ENCODE measurements at places on chromosomes 12 and 14. TPM values are rescaled to one million over a fixed set of nuclear protein-coding genes. Genes with fewer than 3 reads are reported as not detected.
A peak's percentile ranks its signal among the peaks of the same experiment; 100 is the strongest.

Gene C12orf50
- total RNA-seq, result not detected

Gene TMEM52B
- total RNA-seq, result not detected

Gene TMEM116
- total RNA-seq, result 8.6 TPM

Gene KRT83
- total RNA-seq, result not detected

Gene VWF
- total RNA-seq, result 0.26 TPM

Gene CNIH1
- 54.5 TPM for total RNA-seq

Gene SFSWAP
- total RNA-seq, result 18.2 TPM

Gene MMP17
- total RNA-seq, result 4.5 TPM

Gene SLCO1C1
- not detected for total RNA-seq

Gene FAM181A
- not detected for total RNA-seq

Gene FOS
- total RNA-seq, result 143 TPM

Gene IL22
- not detected for total RNA-seq

GRCh38 chr12:123971770-123972456, 718 bp downstream of the CCDC92 start:
- peak; percentile 68 for DNase-seq

- DNase-seq, result peak; percentile 71
These were observed 2.2 kb upstream of the PPTC7 start for GRCh38 chr12:110585231-110585799.

DNA sequence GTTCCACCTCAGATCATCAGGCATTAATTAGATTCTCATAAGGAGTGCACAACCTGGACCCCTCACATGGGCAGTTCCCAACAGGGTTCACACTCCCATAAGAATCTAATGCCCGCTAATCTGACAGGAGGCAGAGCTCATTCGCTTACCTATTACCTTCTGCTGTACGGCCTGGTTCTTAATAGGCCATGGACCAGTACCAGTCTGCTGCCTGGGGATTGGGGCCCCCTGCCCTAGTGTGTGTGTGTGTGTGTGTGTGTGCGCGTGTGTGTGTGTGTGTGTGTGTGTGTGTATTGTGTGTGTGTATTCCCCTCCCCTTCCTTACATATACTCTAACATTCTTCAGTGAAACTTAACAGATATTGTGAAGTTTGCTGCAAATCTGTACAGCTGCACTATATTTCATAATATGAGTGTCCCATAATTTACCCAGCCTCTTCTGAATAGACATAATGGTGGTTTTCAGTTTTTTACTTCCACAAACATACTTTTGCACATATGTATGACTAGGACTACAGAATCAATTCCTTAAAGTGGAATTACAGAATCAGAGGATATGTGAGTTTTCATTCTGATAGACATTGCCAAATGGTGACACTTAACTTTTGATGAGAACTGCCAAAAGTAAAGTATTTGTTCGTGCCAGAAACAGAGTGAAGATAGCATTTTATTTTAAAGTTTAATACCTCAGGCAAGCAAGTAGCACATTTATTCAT, 205.2 kb upstream of the EEA1 start:
- no peak for DNase-seq

DNA sequence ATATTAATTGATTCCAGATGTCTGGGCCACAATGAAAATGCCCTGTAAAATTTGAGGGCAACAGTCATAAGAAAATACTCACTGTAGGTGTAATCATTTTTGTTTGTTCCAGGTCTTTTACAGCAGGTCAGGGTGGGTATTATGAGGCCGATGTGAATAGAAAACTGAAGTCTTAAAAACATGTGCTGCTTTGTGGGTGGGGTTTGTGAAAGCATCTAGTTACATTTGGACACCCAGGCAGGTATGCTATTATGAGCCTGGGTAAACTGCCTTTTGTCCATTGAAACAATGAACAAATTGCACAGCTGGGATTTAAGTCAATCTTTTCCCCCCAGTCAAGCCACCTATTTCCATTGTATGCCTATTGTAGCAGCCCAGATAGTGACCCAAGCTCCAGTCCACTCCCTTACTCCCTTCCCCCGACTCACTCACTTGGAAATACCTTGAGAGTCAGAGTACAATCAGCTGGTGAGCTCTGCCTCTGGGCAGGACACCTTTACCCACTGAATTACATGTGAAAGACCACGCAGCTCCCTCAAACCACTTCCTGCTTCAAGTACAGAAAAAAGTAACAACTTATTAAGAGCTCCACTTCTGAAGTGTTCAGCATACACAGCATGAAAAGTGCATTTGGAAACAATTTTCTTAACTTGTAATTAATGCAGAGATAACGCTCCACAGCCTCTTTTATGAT, 1.8 kb downstream of the IGF1 start:
- peak; percentile 26 for DNase-seq

DNA sequence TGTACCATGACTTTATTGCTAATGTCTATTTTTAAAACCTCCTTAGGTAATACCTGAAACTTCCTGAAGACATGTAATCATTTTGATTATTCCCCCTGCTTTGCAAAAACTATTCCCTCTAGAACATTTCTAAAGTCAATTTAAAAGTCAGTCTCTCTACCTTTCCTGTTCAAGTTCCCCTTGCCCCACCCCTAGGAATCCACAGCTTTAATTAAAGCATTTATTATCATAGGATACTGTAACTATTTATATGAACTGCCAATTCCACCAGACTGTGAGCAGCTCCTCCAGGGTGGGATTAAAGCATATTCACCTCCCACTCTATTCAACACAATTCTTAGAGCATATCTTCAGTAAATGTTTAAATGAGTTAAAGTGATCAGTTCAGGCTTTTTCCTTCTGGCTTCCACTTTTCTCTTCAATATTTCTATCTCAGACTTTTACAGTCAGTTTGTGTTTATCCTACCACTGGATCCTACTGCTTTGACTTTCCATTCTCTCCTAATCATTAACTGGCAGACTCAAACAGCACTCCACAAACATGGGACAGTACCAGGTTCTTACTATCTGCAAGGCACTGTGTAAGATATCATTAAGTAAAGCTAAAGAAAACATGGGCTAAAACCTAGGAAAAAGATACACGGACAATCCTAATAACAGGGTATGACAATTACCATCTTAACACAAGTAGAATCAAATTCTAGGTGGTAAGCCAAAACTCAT, 39.1 kb downstream of the PTPN21 start:
- no peak for DNase-seq

DNA sequence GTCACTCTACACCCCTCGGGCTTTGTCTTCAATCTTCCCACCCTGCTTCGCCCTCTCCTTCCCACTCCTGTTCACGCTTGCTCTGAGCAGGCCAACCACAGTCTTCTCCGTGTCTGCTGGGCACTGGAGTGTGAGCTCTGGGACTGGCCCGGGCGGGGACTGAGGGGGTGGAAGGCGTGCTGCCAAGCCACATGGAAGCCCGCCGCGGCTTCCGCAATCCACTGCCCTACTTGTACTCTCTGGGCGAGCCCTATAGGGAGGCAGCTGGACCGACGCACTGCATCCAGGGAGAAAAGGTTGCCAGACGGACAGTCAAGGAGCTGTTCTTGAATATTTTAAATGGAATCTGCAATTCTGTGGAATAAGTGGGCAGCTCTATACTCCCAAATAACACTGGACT, 24.8 kb downstream of the GOLGA3 start:
- no peak for DNase-seq

GRCh38 chr12:67453191-67453590, 184.0 kb downstream of the CAND1 start:
- DNase-seq, result no peak

DNA sequence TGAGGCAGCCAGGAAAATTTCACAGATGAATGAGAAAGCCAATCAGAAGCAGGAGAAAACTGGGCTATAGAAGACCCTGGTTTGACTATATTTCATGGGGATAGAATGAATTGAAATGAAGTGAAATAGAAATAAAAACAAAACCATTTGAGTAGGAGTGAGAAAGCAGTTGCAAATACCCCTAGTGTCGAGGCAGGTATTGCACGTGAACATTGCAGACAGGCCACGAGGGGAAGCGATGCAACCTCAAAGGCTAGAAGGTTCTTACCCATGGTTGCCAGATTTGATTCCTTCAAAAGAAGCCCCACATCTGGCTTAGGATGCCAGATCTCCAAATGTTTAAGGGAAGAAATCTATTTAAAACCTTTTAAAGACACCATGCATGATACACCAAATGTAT, 648.9 kb downstream of the VRK1 start:
- no peak for DNase-seq

DNA sequence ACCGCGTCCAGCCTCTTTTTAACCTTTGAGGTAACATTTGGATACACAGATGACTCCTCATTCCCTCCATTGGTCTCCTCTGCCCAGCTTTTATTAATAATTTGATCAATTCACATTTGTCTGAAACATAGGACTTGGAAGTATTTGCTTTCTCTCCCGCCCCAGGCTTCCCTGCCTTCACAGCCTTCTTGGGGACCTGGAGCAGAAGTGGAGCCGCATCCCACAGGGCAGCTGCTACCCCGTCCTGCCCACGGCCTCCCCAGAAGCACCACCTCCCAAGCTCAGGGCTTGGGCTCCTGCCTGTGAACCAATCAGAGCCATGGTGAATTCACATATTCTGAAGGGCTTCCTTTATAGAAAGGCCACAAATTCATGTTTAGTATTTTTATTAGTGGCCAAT, 97.6 kb downstream of the PIWIL1 start:
- DNase-seq, result no peak

- DNase-seq, result peak; percentile 97
These were observed 4.5 kb upstream of the IRF2BPL start for GRCh38 chr14:77032844-77033621.

DNA sequence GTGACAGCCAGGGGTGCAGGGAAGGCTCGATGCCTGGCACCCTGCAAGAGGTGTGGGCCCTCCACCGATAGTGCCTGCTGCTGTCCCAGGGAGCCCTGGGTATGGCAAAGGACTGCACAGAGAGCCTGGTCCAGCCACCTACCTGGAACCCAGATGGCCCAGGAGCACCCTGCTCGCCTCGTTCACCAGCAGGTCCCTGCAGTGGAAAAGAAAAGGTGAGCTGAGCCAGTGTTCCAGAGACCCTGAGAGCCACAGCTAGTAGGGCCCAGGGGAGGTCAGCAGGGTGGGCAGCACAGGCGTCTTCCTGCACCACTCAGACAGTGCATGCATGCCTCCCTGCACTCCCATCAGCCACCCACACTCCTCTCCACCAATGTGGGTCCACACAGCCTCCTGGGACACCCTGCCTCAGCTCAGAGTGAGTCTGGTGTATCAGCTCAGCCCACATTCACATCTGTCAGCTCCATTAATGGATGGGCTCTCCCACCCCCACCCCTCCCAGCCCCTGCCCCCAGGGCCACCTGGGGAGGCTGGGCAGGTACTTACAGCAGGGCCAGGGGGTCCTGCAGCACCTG, 20.2 kb downstream of the TMEM106C start:
- no peak for DNase-seq

GRCh38 chr14:58488550-58488949, 61.0 kb downstream of the KIAA0586 start:
- peak; percentile 60 for DNase-seq

- peak; percentile 80 for DNase-seq
These were observed 73.3 kb upstream of the PLXNC1 start for GRCh38 chr12:94074980-94075629.

DNA sequence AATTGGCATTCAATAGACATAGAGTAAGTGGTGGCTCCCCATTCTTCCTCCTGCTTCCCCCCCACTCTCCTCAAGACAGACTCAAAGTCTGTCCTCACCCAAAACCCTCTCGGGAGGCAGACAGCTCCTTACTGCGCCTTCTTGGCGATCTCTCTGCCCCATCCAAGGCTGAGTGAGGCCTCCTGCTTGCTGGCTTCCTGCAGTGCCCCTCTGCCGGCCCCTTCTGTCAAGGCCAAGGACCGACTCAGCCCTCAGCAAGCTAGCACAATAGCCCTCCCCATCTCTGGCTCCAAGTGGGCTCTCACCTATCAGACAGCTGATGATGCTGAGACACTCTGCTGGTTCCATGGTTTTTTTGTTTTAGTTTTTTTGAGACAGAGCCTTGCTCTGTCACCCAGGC, 62.5 kb upstream of the DLK1 start:
- DNase-seq, result no peak

- DNase-seq, result no peak
These were observed 103.8 kb upstream of the ETV6 start for GRCh38 chr12:11545484-11546330.

DNA sequence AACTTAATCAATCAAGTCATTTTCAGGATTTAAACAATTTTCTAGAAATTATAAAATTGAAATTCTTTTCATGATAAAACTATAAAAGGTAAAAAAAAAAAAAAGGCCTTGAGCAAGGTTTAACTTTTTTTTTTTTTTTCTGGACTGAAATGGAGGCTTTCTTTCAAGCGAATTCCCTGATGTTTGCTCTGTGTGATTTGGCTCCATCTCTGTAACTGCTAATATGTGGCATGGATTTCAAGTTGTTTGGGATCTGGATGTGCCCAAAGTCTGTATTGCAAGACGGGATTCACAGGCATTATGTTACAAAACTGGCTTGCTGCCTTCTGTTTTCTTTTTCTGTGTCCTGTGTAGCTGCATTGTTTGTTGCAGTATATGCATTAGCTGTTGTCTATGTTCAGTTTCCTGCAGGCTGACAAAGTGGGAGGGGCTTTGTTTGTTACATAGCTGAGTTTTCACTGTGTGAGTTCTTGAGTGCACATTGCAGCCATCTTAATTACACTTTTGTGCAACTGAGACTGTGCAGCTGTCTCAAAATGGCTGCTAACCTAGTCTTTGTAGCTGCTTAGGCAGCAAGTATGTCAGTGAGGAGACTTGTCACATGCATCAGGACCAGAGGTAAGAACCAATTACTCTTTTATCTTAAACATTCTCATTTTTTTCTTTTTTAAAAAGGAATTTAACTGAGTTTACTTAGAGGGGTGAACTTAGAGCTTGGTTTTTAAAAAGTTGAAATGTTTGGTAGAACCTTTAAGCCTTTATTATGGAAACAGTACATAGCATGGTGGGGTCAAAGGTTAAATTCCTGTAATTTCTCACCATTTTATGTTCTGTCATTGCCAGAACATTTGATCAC, 19.5 kb downstream of the ATF7IP start:
- peak; percentile 84 for DNase-seq

DNA sequence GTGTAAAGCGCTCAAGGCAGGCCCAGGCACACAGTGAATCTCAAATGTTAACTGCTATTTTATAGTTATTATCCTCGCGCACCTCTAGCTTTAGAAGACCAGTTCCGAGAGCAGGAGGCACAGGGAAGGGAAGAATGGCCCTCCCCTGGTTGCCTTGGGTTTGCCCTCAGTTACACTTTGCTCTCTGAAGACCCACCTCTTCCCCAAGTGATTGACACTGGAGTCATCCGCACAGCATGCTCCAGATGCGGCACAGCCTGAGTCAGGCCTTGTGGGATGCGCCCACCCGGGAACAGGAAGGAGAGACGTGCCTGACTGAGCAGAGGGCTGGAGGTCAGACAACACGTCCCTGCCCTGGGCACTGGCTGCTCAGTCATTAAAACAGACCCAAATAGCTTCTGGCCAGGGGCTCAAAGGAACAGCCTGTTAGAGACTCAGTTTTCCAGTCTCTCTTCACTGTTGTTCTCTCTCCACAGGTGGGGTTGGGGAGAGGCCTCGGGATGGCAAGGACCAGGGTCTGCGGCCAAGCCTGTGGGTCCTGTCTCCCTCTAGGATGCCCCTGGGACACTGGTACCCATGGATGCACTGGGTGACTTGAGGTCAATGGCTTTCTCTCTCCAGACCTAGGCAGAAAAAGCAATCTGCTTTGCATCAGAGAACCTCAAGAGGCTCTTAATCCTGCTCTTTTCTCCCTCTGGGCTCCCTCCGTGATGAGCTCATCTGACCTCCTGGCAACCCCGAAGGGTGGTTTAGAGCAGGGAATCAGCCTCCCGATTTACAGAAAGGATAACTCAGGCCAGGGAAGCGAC, 13.6 kb upstream of the MLXIP start:
- DNase-seq, result peak; percentile 65

GRCh38 chr14:24280797-24281460, 9.5 kb upstream of the RABGGTA start:
- peak; percentile 39 for DNase-seq
